ENCODE measurements at places on chromosomes 2 and 18.

DNA sequence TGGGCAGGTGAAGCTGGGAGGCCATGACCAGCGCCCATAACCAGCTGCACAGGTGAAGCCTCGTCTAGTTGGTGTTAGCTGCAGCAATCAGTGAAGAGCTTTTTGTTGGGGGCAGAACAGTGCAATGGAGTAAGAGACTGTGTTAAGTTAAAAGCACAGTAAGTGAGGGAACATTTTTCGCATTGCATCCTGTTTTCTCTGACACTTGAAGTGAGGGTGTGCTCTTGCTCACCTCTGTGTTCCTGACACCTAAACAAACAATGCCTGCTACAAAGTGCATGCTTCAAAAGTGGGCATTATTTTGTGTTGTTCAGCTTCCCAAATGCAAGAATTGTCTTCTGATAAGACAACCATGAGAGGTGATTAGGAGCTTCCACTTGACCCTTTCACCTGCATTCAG, 324.0 kb upstream of the ACVR2A start:
- DNase-seq: no peak

DNA sequence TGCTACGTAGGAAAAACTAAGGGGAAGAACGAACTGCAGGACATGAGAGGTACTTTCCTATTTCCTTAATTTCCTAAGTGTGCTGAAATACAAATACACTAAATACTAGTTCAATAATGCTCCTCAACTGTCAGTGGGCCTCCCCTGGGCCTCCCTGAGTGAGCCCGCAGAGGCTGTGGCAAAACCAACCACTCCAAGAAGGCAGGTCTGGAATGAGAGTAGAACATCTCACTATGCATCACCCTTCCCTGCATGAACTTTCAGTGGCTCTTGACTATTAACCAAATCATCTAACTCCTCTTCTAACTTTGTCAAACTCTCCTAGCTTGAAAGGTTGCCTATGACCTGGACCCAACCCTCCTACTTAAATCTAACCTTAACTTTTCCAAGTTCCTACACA, 84.6 kb downstream of the THADA start:
- DNase-seq: no peak

- no peak for DNase-seq
Observed at GRCh38 chr2:59790186-59791003, 763.1 kb downstream of the BCL11A start.

- DNase-seq: no peak
Observed at GRCh38 chr2:165054652-165055051, 99.3 kb upstream of the SLC38A11 start.

- no peak for DNase-seq
Observed at GRCh38 chr2:29412197-29412925, 297.1 kb downstream of the CLIP4 start.

DNA sequence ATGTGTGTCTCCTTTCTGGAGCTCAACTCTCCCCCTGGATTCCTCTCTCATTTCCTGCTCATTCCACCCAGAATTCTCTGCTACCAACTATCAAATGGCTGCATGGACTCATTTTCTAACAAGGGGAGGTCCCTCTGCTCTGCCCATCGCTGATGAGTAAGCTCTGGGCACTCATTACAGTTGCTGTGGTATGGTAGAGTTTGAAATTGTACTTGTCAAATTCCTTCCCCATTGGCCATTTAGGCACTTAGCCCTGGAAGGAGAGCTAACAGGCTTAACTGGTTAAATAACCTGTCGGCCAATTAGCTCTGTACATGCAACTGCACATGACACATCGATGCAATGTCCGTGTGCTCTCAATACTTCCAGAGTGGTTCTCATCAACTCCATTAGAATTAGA, 20.4 kb downstream of the COL6A3 start:
- no peak for DNase-seq

GRCh38 chr2:9789371-9789770, 53.9 kb upstream of the TAF1B start:
- DNase-seq: no peak

GRCh38 chr2:8609357-8609811, 72.5 kb upstream of the ID2 start:
- DNase-seq: no peak

GRCh38 chr2:32376756-32377155, 19.9 kb downstream of the BIRC6 start:
- no peak for DNase-seq

DNA sequence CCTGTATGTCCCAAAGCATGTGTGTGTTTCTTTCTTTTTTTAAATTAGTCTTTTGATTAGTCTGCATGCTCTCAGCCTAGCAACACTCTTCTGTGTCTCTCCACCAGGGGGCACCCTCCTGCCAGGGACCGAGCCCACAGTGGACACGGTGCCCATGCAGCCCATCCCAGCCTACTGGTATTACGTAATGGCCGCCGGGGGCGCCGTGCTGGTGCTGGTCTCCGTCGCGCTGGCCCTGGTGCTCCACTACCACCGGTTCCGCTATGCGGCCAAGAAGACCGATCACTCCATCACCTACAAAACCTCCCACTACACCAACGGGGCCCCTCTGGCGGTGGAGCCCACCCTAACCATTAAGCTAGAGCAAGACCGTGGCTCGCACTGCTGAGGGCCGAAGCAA, 93.8 kb downstream of the NRP2 start:
- DNase-seq: no peak

GRCh38 chr18:52341608-52342381, 1.8 kb downstream of the DCC start:
- no peak for DNase-seq

- no peak for DNase-seq
Observed at GRCh38 chr2:227627769-227628168, 10.5 kb downstream of the SCYGR4 start.

DNA sequence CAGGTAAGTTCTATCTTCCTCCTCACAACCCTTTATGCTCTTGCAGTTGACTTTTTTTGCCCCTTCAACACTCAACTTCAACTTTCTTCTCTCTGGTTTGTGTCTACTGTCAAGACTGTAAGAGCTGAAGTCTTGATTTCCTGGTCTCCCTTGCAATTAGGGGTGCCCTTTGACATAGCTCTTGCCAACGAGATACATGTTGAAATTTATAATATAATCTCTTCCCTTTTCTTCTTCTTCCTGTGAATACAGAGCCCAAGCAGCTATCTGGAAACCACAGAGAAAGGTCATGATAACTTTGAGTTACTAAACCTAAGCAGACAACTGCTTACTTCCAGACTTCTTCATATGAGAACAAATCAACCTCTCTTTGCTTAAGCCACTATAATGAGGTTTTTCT, 163.5 kb downstream of the MC4R start:
- DNase-seq: no peak

- DNase-seq: no peak
Observed at GRCh38 chr2:149825473-149825872, 237.9 kb upstream of the MMADHC start.

- no peak for DNase-seq
Observed at GRCh38 chr2:86519349-86519748, 43.9 kb downstream of the CHMP3 start.

GRCh38 chr18:75406491-75407445, 20.7 kb downstream of the SMIM21 start:
- DNase-seq: peak; percentile 4

- DNase-seq: no peak
Observed at GRCh38 chr18:63376538-63376937, 9.5 kb upstream of the KDSR start.

- DNase-seq: no peak
Observed at GRCh38 chr18:45325778-45326177, 289.5 kb upstream of the SLC14A2 start.

DNA sequence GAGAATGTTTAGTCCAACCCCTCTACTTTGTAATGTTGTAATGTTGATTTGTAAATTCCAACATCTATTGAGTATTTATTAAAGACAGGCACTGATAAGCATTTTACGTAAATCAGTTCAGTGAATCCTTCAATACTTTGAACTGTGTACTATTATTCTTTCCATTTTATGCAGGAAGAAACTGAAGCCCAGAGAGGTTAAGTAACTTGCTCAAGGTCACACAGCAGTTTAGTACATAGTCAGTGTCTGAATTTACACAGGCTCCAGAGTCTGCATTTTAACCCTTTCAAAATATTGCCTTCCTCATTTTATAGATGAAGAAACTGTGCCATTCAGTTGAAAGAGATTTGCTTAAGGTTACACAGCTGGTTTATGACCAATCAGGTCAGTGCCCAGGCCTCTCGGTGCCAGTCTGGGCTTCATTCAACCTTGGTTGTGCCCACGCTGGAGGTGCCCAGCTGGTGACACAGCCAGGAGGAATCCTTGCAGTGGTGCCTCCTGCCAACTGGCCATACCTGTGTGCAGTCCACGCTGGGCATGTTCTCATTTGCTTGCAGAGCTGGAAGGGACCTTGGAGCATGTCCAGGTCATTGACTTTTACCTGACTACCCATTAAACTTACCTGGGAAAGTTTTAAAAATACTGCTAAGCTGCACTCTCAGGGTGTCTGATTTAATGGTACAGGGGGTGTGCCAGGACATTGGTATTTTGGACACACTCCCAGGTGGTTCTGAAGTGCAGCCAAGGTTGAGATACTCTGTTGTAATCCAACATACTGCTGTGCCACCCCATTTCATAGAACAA, 74.3 kb upstream of the CYRIA start:
- no peak for DNase-seq

DNA sequence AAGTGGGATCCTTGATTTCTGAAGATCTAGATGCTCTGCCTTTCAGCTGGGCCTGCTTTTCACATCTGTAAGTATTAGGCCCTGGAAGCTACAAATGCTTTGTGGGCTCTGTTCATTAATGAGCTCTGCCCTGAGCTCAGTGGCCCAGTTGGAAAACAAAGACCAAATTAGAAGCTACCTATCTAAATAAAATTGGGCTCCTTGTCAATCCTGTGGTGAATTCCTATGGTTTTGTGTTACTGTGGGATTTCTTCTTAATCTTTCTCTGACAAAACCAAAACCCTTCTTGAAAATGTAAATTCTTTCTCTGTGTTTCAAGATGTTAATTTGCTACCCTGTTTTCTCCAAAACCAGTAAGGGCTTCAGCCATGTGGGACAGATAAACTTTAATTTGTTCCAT, 219.0 kb upstream of the HS6ST1 start:
- DNase-seq: no peak

DNA sequence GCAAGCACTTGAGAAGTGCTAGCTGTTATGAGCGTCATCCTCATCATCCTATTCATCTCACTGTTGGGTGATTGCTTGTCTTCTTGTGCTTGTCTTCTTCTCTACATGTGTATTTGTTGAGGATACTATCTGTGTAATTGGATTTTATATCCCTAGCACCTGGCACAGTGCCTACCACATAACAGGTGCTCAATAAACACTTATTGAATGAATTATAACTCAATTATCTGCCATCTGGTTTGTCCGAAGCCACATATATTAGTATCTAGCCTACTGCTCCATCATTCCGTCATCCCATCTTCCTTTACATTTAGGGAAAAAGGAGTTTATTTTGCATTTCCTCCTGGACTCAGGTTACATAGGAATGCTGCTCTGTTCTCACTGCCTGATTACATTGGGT, 330.4 kb upstream of the ETAA1 start:
- DNase-seq: no peak

DNA sequence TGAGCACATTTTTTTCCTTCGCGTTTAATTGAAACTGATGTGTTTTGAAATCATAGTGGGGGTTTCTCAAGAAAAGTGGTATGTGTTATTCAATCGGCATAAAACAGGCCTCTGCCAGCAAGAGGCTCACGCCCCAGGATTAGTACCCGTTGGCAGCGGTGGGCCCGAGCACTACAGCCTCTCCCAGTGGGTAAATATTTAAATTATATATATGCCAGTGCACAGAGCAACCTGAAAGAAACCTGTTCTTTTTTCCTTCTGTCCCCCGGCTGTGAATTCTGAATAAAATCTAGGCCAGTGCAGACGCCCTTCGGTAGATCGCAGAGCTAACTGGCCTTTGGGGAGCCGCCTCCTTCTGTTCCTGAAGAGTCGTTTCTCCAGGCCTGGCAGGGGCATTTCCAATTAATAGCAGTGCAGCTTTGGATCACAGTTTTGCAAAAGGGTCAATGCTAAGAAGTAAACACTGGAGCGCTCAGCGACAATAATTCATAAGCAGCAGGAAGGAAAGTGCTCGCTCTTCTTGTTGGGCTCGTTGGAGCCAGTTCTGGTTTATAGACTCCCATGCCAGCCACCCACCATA, 202.8 kb upstream of the SALL3 start:
- no peak for DNase-seq

- DNase-seq: no peak
Observed at GRCh38 chr2:40242315-40242714, 209.6 kb downstream of the SLC8A1 start.

- no peak for DNase-seq
Observed at GRCh38 chr2:165009466-165009865, 54.1 kb upstream of the SLC38A11 start.

DNA sequence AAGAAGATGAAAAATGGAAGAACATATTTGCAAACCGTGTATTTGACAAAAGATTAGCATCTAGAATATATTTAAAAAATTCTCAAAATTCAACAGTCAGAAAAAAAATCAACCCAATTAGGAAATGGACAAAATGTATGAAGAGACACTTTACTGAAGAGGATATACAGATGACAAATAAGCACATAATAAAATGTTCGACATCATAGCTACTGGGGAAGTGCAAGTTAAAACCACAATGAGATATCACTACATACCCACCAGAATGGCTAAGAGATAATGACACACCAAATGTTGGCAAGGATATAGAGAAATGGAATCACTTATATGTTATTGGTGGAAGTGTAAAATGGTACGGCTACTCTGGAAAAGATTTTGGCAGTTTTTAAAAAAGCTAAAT, 11.7 kb upstream of the NUP35 start:
- no peak for DNase-seq

GRCh38 chr2:110211938-110212858, at the start of gene MTLN:
MTLN (minus strand) TSS chr2:110212547; CDS start chr2:110212525, 22 bp downstream.
- DNase-seq: peak; percentile 77
